Stimulated activated CD8-positive, alpha-beta memory T cell treated with anti-CD3 and anti-CD28 coated beads, Interleukin-15, amount 100 ng/mL, for 24 hours (primary cell): ENCODE measurements at places on chromosomes 16 and 17.

DNA sequence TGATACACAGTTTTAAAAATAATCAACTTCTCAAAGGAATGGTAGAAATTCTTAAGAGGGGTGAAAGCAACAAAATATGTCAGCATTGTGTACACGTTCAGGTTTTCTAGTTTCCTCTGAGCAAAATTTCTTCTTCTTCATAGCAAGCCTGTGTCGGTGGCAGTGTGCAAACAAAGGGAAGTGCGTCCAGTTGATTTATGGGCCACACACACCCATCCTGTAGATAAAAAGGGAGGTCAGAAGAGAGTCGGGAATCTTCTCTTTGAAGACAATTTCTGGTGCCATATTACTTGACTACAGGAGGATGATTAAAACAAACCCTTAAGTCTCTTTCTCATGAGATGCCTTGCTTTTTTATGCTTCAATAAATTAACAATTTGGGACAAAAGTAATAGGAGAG is 484.1 kb upstream of the SALL1 start:
- no peak for DNase-seq

DNA sequence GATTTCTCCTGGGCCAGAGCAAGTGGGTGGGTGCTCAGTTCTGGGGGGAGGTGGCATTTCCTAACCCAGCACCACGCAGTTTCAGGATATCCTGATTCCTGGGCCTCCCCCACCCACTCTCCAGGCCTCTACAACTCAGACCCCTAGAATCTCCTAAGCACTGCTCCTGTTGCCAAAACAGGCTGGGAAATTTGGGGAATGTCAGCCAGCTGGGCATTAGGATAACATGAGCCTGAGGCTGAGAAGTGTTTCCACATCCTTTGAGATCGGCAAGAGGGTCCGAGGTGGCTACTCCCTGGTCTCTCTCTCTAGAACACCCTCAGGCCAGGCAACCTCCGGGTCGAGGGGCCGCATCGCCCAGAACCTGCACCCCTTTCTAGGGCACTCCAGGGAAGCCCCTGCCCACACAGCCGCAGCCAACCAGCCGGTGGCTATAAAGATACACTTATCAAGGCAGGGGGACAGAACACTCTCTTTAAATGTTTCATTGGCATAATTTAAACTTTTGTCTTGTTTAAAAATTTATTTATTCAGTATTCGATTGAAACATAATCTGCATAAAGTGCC is 23.6 kb downstream of the TBC1D16 start:
- DNase-seq, result no peak

DNA sequence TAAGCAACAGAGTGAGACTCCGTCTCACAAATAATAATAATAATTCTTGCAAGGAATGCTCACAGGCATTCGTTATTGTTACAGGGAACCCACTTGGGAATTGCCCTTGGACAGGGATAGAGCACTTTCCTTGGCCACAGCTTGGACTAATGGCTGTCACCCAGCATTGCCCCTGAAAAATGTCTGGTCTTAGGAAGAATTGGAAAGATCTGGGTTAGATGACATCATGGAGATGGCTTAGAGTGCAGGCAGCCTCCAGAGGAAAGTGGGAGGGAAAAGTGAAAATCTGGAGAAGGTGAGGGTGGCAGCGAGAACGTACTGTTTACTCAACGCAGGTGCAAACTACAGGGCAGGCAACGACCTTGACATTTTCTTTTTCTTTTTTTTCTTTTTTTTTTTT is 59.3 kb upstream of the MRTFB start:
- DNase-seq, result no peak

GRCh38 chr16:1534021-1535020 is 855 bp downstream of the TMEM204 start:
- no peak for DNase-seq

GRCh38 chr16:54125751-54126655 is 160.6 kb downstream of the IRX3 start:
- DNase-seq, result no peak

- no peak for DNase-seq
Measured at GRCh38 chr17:48970865-48971687, 2.7 kb upstream of the GIP start.

GRCh38 chr16:77211880-77212740 is 12.9 kb downstream of the SYCE1L start:
- DNase-seq, result peak; percentile 32

GRCh38 chr17:40671282-40671681 is 6.3 kb upstream of the KRT222 start:
- no peak for DNase-seq

DNA sequence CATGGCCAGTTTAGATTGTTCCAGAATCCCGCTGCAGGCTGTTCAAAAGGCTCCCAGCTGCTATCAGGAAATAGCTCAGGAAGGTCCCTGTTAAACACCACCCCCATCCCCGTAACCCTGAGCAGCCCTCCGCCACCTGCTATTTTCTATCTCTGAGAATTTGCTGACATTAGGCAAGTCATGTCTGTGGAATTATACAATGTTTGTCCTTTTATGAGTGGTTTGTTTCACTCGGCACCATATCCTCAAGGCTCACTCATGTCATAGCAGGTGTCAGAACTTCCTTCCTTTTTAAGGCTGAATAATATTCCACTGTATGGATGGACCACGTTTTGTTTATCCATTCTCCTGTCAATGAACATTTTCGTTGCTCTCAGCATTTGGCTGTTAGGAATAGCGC is 164.3 kb upstream of the FOXF1 start:
- no peak for DNase-seq

- no peak for DNase-seq
Measured at GRCh38 chr16:7366041-7366440, 33.4 kb downstream of the RBFOX1 start.

DNA sequence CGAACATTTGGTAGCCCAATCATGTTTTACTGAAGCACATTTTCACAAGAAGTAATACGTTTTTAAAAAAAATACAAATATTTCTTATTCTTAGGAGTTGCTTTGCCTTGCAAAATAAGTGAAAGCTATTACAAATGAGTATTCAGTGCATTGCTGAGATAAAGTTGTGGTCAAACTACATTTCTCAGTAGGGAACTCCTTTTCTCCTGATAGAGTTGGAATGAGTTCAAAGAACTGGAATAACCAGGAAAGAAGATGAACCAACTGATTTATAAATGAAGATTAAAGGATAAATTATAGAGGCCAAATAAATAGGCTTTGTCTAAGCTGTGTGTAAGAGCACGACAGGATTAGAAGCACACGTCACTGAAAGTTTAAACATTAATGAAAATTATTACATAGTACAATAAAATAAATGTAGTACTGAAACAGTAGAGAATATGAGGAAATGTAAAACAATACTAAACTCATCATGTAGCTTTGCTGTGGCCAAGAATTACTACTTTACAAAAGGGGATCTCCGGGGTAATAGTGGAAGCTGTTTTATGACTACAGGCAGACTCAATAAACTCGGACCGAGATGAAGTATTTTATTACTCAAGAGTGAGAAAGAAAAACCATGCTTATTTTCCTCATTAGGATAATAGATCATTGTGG is 73.6 kb downstream of the KCNJ2 start:
- no peak for DNase-seq

- peak; percentile 18 for DNase-seq
Measured at GRCh38 chr16:56424791-56425438, 430 bp downstream of the AMFR start.

GRCh38 chr17:38568845-38569510 is 36.8 kb downstream of the SRCIN1 start:
- DNase-seq, result no peak

DNA sequence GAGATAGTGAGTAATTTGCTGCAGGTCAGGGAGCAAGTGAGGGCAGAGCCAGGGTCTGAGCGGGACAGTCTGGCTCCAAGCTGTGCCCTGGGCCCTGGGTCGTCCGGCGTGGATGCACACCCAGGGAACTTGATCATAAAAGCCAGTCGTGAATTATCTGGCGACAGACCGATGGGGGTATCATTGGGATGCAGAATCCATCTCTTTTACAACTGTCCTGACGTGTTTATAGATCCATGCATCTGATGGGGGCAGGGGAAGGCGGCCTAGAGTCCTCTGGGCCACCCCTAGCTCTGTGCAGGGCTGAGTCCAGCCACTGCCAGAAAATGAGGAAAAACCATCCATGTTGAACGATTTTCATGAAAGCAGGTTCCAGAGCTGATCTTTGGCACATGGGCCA is 332.8 kb downstream of the C16orf95 start:
- DNase-seq, result no peak

- no peak for DNase-seq
Measured at GRCh38 chr17:8072341-8072728, 15.2 kb downstream of the ALOX12B start.

- DNase-seq, result no peak
Measured at GRCh38 chr16:5693426-5693825, 595.8 kb upstream of the EEF2KMT start.

DNA sequence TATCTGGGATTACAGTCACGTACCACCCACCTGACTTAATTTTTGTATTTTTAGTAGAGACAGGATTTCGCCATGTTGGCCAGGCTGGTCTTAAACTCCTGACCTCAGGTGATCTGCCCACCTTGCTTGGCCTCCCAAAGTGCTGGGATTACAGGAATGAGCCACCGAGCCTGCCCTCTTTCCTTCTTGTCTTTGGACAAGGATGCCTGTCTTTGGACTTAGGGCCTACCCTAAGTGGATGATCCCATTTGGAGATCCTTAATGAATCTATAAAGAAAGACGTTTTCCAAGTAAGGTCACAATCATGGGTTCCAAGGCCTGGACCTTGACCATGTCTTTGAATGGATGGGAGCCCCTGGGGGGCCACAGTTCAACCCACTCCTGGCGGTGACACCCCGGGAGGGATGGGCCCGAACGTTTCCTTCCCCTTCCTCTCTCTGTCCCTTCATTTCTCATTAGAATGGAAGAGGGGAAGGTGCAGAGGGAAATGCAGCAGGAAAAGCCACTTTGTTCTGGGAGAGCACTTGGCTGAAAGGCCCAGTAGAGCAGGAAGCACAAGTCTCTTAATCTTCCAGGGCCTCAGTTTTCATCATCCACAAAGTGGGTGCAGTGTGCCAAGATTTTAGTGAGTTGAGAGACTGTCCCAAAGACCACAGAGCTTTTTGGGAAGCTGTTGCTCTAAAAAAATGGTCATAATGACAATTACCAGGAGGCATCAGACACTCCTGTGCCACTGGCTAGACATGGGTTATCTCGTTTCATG is 353.3 kb downstream of the SEC14L1 start:
- no peak for DNase-seq

- DNase-seq, result peak; percentile 44
Measured at GRCh38 chr17:7294614-7295153, at the start of gene YBX2. Gene YBX2 (minus strand): TSS chr17:7294639. CDS start chr17:7294500, 139 bp downstream.

- DNase-seq, result no peak
Measured at GRCh38 chr16:49834531-49835151, 21.3 kb downstream of the ZNF423 start.

GRCh38 chr16:73878611-73879010 is 418.0 kb upstream of the PSMD7 start:
- no peak for DNase-seq

DNA sequence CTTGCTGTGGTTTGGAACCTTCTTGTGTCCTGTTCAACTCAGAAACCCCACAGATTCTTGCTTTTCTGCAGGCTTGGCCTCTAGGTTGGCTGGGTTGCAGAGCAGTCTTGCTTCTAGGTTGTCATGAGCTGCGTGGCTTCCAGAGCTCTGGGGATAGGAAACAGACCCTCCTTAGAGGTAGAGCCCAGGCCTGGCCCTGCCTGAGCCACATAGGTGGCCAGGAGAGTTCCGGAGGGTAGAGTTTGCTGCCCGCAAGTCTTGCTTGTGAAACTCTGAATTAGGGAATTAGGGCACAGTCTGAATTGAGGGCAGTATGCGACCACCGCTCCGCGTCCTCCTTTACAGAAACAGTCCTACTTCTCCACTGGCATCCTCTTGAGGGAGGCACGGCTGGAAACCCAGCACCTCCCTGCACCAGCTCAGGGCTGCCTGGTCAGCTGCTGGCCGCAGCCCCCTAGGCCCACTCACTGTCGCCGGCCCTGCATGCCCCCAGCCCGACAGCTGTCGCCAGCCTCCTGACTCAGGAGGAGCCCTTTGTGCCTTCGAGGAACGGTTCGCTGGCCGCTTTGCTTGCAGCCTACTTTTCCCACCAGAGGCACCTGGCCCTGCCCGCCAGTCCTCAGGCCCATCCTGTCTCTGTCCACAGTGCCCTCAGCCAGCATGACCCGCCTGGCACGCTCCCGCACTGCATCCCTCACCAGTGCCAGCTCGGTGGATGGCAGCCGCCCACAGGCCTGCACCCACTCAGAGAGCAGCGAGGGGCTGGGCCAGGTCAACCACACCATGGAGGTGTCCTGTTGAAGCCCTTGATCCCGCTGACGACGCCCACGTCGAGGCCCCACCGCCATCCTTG is 4.3 kb upstream of the SETD6 start:
- no peak for DNase-seq

DNA sequence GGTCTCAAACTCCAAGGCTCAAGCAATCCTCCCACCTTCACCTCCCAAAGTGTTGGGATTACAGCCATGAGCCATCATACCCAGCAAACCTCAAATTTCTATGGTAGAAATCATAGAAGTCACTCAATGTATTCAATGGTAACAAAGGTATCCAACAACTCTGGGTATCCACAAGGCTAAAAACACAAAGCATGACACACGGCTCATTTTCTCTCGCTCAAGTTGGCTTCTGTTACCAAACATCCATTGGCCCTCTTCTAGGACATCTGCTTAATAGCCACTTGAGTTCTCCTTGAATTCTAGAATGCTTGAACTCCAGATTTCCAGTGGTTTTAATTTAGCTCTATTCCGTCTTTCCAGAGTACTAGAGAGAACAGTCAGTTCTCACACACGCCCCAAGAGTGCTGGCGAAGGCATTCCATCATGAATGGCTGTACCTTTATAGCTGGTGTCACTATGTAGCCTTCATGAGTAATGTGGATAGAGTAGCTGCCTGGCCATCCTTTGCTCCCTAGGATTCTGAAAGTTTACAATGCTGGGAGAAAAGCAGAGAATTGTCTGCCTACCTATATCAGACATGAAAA is 42.6 kb downstream of the SPAG9 start:
- no peak for DNase-seq

DNA sequence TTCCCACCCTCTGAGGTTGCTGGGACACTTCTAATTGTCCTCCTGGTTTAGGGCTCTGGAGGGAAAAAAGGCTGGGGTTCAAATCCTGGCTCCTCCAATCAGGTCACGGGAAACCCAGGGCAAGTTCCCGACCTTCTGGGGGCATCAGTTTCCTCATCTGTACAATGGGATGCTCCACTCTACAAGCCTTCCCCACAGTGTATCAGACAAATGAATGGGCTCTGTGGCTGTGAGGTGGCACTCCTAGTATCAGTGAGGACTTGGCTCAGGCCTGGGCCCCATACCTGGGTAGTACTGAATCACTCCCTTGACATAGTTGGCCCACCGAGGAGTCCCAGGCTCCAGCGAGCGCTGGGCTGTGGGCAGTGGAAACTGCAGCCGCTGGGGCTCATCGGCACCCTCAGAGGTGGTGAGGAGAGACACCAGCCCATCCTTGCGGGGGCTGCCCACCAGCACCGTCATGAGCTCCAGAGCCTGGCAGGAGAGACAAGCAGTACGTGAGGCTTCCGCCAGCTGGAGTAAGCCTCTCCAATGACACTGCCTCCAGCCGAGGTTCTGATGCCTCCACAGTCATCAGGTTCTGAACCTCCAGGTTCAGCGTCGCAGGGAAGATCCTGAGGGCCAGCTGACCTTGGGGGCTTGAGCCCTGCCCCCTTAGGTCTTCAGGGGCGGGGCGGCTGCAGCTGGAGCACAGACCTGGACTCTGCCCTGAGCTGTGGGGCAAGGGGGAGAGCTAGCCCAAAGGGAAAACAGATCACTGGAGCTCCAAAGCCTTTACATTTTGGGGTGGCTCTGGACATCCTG is 1.2 kb downstream of the GALK1 start:
- DNase-seq, result no peak
